ENCODE measurements at places on chromosomes 6 and 20. TPM values are rescaled to one million over a fixed set of nuclear protein-coding genes. Genes with fewer than 3 reads are reported as not detected.

- peaks cover 21% of the 10 kb centered on the region for H3K4me1 ChIP-seq
- H3K27me3 ChIP-seq: no peaks in the 10 kb centered on the region
- no peak overlapping the region for H3K4me3 ChIP-seq
- H3K27ac ChIP-seq: no peak overlapping the region
- no peak for DNase-seq
These were observed 4.7 kb downstream of the ADA start for GRCh38 chr20:44646641-44647274.

DNA sequence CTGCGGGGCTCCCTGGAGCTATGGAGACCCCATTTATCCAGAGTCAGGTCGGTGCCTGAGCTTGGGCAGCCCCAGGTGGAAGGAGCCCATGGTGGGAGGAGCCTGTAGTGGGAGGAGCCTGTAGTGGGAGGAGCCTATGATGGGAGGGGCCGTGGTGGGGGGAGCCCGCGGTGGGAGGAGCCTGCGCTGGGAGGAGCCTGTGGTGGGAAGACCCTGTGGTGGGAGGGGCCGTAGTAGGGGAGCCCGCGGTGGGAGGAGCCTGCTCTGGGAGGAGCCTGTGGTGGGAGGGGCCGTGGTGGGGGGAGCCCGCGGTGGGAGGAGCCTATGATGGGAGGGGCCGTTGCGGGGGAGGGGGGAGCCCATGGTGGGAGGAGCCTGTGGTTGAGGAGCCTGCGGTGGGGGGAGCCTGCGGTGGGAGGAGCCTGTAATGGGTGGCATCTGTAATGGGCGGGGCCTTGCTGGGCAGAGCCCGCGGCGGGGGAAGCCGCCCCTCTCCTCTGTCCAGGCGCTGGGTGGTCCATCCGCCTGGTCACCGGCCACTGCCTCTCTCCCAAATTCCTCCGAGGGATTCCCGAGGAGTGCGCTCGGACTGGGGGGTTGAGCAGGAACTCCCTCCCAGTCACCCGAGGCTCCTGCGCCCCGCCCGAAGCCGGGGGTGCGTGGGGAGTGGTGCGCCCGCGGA, 567 bp upstream of the FNDC11 start:
- no peaks in the 10 kb centered on the region for H3K27me3 ChIP-seq
- H3K27ac ChIP-seq: no peak overlapping the region
- no peaks in the 10 kb centered on the region for H3K36me3 ChIP-seq
- peak; percentile 83 for DNase-seq
- peak overlapping the region; percentile 67 for H3K4me3 ChIP-seq

GRCh38 chr20:44247586-44248409, 690 bp downstream of the GDAP1L1 start:
- H3K4me1 ChIP-seq: no peaks in the 10 kb centered on the region
- H3K27ac ChIP-seq: no peak overlapping the region
- H3K27me3 ChIP-seq: peaks cover 13% of the 10 kb centered on the region
- H3K36me3 ChIP-seq: no peaks in the 10 kb centered on the region
- DNase-seq: no peak

- H3K4me3 ChIP-seq: no peak overlapping the region
- peak; percentile 34 for DNase-seq
- no peaks in the 10 kb centered on the region for H3K4me1 ChIP-seq
- no peak overlapping the region for H3K27ac ChIP-seq
These were observed 85.8 kb downstream of the YTHDF1 start for GRCh38 chr20:63129991-63130657.

Gene WFDC12
- not detected for total RNA-seq

DNA sequence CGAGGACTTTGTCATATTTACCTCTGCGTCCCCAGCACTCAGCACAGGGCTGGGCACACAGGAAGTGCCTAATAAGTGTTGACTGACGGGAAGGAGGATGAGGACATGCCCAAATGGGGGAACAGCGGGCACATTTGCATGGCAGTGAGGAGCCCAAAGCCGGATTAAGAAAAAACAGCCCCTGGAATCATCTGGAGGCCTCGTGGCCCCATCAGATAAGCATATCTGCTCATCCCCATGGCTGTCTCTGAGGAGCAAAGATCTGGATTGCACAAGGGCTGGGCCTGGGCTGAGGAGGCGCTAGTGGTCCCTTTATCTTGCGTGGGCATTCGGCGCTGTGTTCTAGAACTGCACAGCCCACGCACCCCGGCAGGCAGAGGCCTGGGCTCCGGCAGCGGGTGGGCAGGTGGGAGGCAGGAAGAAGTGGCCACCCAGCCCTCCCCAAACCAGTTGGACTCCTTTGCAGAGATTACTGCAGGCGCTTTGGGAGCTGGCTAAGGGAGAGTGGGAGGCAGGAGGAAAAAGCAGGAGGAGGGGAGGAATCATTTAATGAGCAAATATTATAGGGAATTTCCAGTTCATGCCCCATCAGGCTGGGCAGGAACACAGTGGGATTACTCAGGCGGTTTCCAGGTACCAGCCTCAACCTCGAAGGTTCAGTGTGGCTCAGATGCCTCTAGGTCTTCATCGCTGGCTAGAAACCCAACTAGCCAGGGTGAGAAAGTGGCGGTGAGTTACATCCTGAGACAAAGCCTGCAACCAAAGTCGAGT, 108.1 kb downstream of the CEBPB start:
- H3K36me3 ChIP-seq: no peaks in the 10 kb centered on the region
- H3K27me3 ChIP-seq: no peaks in the 10 kb centered on the region
- no peak overlapping the region for H3K27ac ChIP-seq
- H3K4me3 ChIP-seq: no peak overlapping the region
- DNase-seq: peak; percentile 9

DNA sequence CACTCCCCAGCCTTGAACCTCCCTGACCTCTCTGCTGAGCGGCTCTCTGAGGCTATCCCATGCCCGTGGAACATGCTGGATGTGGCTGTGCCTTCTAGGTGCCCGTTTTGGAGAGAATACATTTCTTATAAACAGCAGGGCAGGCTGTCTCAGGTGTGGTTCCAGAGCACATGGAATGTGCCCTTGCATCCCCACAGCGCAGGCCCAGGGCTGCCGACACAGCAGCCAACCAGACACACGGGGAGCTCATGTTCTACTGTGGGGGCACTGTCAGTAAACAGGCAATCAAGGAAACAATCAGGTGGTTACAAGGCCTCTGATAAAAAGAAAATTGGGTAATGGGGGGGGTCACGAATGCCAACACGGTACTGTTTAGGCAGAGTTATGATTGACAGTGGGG, 30.8 kb downstream of the FOXC1 start:
- no peak for DNase-seq
- H3K36me3 ChIP-seq: no peaks in the 10 kb centered on the region
- H3K4me3 ChIP-seq: no peak overlapping the region

- H3K36me3 ChIP-seq: no peaks in the 10 kb centered on the region
- H3K27ac ChIP-seq: no peak overlapping the region
- H3K27me3 ChIP-seq: no peaks in the 10 kb centered on the region
- H3K4me1 ChIP-seq: no peaks in the 10 kb centered on the region
These were observed 19.1 kb downstream of the BTN2A1 start for GRCh38 chr6:26476896-26477295.

Gene SLC17A2
- not detected for total RNA-seq

GRCh38 chr6:28817808-28818145, 106.0 kb downstream of the TRIM27 start:
- H3K4me1 ChIP-seq: no peaks in the 10 kb centered on the region
- peaks cover 91% of the 10 kb centered on the region for H3K27me3 ChIP-seq
- no peak overlapping the region for H3K4me3 ChIP-seq
- no peak for DNase-seq
- H3K27ac ChIP-seq: no peak overlapping the region
- no peaks in the 10 kb centered on the region for H3K36me3 ChIP-seq
